Stimulated activated naive CD8-positive, alpha-beta T cell treated with anti-CD3 and anti-CD28 coated beads, Interleukin-15, Interleukin-2, amounts not matched to agents 100 U/mL and 50 U/mL, for 24 hours (primary cell): ENCODE measurements at places on chromosomes 16 and 17.

DNA sequence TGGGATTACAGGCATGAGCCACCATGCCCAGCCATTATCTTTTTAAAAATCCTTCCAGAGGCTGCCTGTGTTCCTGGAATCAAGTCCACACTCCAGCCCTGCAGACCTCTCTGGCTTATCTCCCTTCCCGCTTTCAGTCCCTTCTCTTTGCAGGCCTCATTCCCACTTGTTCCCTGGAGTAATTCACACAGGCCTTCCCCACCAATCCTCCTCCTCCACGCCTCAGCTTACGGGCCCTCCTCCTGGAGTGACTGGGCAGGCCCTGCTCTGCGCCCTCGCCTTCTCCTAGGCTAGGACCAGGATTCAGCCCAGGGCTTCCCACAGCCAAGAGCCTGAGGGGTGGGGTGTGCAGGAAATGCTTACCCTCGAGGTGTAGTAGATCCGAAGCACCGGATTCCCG, 2.8 kb downstream of the CDIPT start:
- DNase-seq = no peak

- no peak for DNase-seq
Measured at GRCh38 chr17:40482722-40483121, 18.7 kb downstream of the TNS4 start.

GRCh38 chr16:84391151-84392030, 23.1 kb downstream of the ATP2C2 start:
- no peak for DNase-seq

DNA sequence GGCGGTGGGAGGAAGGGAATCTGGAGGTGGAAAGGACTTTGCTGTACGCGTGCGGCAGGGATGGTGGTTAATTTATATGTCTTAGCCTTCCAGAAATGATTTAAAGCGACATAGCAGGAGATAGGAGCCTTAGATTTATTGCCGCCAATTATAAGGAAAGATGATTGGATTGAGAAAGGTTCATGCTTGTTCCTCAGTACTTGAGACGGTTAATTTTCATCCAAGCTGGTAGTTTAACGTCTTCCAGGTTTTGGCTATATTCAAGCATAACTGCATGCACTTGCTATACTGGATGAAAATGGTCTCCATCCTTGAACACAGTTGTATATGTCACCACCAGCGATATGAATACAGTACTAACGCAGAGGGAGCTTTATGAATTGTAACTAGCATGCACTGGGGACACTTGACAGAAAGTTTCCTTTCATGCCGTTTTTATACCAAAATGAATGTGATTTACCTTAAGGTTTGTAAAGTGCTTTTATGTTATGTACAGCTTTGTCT, 610 bp upstream of the PEX12 start:
- no peak for DNase-seq
